Aorta (tissue), 5 donors: ENCODE measurements at places on chromosomes 6 and 20. TPM values are rescaled to one million over a fixed set of nuclear protein-coding genes. Genes with fewer than 3 reads are reported as not detected.

DNA sequence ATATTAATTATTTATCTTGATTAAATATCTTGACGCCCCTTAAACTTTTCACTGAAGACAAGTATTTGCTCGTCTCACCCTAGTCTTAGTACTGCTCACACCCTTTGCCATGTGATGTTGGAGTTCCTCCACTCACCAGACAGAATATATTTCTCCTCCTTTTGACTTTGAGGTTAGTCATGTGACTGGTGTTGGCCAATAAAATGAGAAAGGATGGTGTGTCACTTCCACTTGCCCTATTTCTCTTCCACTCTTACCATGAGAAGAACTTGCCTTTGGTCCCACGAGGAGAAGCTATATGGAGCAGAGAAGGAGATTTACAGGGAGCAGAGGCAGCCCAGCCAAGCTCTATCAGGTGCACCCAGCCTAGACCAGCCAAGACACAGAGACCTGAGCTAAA, 64.9 kb upstream of the TAB2 start:
- H3K36me3 ChIP-seq: no peaks in the 10 kb centered on the region
- no peak for DNase-seq
- H3K4me1 ChIP-seq: no peaks in the 10 kb centered on the region
- H3K27ac ChIP-seq: no peak overlapping the region

DNA sequence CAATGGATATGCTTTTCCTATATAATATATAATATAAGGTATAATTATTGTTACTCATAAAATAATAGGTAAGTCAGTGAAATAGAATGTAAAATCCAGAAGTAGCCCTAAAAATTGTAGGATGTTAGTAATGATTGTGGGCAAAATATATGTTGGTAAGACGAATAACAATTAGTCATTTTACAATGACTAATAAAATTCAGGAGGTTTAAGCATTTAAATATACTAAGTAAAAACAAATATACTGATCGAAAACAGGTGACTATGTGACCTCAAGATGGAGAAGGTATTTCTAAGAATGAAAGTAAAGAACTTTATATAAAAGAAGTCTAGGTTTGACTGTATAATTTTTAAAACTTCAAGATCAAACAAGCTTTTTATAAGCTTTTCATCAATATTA, 28.9 kb downstream of the FUCA2 start:
- H3K4me1 ChIP-seq: no peaks in the 10 kb centered on the region
- H3K27me3 ChIP-seq: no peaks in the 10 kb centered on the region
- DNase-seq: no peak
- H3K36me3 ChIP-seq: no peaks in the 10 kb centered on the region
- H3K27ac ChIP-seq: no peak overlapping the region
- H3K4me3 ChIP-seq: no peak overlapping the region

DNA sequence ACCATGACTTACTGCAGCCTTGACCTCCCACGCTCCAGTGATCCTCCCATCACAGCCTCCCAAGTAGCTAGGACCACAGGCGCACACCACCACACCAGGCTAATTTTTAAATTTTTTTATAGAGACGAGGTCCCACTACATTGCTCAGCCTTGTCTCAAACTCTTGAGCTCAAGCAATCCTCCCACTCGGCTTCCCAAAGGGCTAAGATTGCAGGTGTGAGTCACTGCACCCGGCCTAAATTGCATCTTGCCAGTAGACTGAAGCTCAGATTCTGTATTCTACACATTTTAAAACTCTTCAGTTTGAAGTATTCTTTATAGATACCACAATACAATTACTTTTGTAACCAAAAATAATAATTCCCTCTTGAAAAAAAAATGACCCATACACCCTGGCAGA, 11.4 kb downstream of the NUDT3 start:
- no peak overlapping the region for H3K27ac ChIP-seq
- H3K4me1 ChIP-seq: peaks cover 4% of the 10 kb centered on the region
- no peaks in the 10 kb centered on the region for H3K27me3 ChIP-seq
- H3K36me3 ChIP-seq: no peaks in the 10 kb centered on the region

The ENPP5 gene
- 3.7 TPM for total RNA-seq

GRCh38 chr6:156017838-156018237, 562.2 kb upstream of the NOX3 start:
- H3K4me1 ChIP-seq: peaks cover 2% of the 10 kb centered on the region
- no peak for DNase-seq
- no peaks in the 10 kb centered on the region for H3K36me3 ChIP-seq
- H3K27ac ChIP-seq: no peak overlapping the region

The TTI1 gene
- total RNA-seq: 11.8 TPM

GRCh38 chr20:61957961-61958715, 107.5 kb downstream of the TAF4 start:
- H3K4me1 ChIP-seq: no peaks in the 10 kb centered on the region
- no peak overlapping the region for H3K4me3 ChIP-seq
- peak; percentile 33 for DNase-seq
- no peaks in the 10 kb centered on the region for H3K36me3 ChIP-seq
- H3K27me3 ChIP-seq: no peaks in the 10 kb centered on the region
- H3K27ac ChIP-seq: no peak overlapping the region

DNA sequence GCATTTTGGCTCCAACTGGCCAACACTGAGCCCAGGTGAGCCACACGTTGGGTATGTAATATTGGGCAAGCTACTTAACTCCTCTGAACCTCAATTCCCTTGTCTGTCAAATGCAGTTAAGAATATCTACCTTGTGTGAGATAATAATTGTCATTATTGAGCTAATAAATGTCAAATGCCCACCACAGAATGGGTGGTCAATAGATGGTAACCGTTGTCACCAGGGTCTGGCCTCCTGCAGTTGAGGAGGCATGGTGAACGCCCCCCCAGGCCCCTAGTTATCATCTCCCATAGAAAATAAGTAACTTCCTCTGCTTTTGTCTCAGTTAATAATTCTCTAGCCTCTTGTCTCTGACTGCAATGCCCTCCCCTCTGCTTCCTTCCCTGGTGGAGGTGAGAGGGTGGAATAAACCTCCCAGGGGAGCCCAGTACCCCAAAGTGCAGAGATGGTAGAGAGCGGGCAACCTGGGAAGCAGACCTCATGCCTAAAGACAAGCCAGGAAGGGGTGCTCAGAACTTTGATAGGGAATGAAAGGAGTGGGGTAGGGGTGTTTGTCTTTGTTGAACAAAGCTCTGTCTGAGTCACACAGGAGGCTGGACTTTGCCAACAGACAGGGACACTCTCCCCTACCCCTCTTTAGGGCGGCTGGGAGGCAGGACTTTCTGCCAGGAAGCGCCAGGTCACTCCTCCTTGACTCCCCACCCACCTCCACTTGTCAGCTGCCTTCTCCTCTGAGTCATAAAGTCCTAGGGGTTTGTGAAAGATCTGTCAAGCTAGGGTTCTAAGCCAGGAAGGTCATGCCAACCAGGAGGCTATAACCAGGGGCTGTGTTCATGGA, 1.3 kb upstream of the UNC5CL start:
- H3K4me3 ChIP-seq: no peak overlapping the region
- peak; percentile 40 for DNase-seq
- H3K27ac ChIP-seq: no peak overlapping the region

DNA sequence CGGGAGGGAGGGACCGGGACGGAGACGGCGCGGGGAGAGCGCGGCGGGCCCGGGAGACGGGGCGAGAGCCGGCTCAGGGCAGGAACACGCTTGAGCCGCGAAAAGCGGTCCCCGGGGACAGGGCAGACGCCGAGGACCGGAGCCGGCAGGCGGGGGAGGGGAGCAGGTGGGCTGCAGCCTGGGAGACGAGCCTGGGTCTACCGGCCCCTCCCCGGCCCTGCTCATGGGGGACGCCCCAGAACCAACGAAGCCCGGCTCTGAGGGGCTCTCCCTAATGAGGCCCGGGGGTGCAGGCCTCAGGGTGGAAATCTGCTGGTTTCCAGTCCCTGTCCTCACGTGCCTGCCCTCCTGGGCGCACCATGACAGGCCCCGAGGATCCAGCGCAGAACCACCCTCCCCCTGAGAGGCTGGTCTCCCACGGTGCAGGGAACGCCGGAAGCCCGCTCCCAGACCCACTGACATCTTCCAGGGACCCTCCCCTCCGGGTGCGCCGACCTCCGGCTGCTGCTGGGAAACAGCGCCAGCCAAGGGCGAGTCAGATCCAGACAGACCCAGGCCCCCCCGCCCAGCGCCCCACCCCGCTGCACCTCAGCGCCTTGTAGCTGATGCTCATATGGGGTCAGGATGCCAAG, 571 bp upstream of the EEF1A2 start:
- H3K27ac ChIP-seq: no peak overlapping the region
- DNase-seq: no peak
- no peaks in the 10 kb centered on the region for H3K36me3 ChIP-seq
- H3K27me3 ChIP-seq: no peaks in the 10 kb centered on the region
- no peak overlapping the region for H3K4me3 ChIP-seq
- H3K4me1 ChIP-seq: no peaks in the 10 kb centered on the region

GRCh38 chr6:89940225-89941027, 46.2 kb downstream of the GJA10 start:
- no peak overlapping the region for H3K4me3 ChIP-seq
- DNase-seq: peak; percentile 72
- H3K36me3 ChIP-seq: no peaks in the 10 kb centered on the region
